ENCODE measurements at places on chromosomes 5 and 9. TPM values are rescaled to one million over a fixed set of nuclear protein-coding genes. Genes with fewer than 3 reads are reported as not detected.

GRCh38 chr5:77170-77501, 14.8 kb upstream of the PLEKHG4B start:
- no peak for DNase-seq

GRCh38 chr9:35769763-35770162, 15.7 kb upstream of the MSMP start:
- DNase-seq, result no peak

- no peak for DNase-seq
These were observed 81.4 kb downstream of the PGM5 start for GRCh38 chr9:68437785-68438184.

DNA sequence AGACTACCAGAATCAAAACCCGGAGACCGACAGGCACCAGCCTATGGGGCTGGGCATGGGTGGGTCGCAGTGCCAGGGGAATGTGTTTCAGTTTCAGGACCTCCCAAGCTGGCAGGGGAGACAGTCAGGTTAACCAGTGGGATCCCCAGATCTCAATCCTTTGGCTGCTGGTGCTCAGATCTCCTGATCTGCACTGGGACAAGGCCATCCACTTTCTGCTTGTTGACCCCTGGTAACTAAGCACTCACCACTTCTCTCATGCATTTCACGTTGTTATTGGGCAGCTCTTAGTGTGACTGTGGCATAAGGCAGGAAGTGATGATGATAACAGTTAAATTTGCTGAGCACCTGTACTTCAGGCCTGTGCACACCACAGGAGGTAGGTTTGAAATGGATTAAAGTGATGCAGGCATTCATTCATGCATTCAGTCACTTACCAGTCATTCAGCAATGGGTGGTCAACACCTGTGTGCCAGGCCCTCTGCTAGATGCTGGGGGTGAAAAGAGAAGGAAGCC, 42.1 kb upstream of the STXBP1 start:
- no peak for DNase-seq

DNA sequence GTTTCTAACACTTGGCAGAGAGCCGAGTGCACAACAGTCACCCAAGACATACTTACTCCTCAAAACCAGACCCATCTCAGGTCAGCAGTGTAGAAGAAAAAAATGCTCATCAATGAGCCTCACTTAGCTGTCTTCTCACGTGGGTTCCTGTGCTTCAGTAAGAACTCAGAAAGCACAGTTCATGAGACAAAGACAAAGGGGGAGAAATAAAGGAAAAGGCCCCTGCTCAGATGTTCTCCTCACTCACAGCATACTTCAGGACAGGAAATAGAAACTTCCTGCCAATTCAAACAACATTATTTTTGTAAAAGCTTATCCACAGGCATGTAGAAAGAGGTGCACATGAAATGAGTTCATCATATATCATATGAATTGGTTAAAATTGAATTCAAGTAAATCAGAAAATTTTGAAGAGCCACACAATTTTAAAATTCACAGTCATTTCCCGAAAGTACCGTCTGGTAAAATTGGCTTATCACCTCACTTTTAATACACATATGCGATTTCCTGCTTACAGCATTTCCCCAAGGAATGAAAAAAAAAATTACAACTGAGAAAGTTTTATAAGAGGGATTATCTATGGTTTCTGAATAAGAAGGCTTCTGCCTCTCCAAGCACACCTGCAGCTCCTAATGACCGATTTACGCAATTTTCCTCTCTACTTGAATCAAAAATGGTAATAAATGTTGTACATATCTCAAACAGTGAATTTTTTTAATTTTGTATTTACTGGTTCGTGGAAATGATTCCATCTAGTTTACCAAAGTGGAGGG, 328.3 kb downstream of the TMEM167A start:
- DNase-seq, result no peak

- no peak for DNase-seq
These were observed 206.1 kb upstream of the IRX1 start for GRCh38 chr5:3389471-3390026.

GRCh38 chr9:135046739-135047350, 40.6 kb upstream of the OLFM1 start:
- DNase-seq, result no peak

DNA sequence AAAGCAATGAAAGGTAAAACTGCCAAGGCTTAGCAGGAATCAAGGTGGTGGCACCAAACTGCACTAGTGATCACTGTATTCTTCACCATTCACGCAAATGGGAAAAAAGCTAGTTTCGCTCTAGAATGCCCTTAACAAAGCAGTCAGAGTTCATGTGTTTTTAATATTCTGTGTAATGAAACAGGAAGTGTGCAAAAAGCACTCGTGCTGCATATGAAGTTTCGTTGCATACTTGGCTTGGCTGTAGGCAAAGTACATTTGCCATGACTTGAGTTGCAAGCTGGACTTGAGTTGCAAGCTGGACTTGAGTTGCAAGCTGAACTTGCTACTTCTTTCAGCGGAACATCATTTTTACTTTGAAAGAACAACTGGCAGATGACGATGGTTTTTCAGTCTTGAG, 55.4 kb downstream of the FOXI1 start:
- DNase-seq, result no peak

DNA sequence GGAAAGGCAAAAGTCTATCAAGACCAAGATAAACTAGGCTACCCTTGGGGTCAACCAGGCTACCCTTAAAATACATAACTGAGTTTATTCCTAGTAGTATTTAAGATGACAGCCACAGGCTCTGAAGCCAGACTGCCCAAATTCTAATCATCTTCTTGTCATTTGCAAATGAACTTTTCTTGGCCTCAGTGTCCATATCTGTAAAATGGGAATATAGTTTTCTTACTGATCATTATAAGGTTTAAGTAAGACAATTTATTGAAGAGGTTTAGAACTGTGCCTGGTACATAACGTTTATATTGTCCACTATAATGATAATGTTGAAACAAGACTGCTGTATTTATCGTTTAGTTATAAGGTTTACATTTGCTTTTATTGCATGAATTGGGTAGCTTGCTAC, 112.5 kb downstream of the SLC12A2 start:
- DNase-seq, result no peak

DNA sequence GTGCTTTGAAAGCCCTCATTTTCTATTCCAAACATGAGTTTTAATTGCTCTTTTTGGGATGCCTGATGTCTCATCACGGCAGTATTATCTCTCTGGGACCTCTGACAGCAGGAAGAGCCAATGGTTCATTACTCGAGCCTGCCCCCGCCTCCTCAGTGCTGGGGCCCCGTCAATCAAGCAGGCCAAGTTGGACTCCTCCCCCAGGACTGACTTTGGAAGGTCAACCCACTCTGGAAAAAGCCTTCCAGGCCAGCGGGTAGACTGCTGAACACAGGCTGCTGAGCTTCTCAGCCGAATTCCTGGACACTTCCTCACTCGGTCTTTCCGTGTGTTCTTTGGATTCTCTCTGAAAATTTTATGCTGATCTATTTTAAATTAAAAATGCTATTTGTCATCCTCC, 9.5 kb upstream of the BARHL1 start:
- no peak for DNase-seq

DNA sequence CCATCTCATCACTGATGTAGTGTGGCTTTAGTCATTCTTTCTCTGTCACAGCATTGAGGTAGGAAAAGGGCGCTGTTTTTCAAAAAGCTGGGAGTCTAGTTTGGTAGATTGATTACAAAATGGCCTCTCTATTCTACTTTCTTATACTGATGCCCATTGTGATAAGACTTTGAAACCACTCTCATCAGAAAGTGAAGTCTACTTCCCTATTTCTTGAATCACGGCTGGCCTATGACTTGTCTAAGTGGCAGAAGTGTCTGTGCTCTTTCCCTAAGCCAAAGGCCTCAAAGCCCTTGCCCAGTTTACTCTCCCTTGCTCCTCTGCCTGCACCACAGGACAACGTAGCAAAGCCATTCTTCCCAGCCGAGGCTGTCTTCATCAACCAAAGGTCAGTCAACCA, 83.0 kb upstream of the IL33 start:
- DNase-seq, result no peak

The PCDHA6 gene
- total RNA-seq, result 2.0 TPM

The FAM221B gene
- total RNA-seq, result not detected

The GARIN3 gene
- total RNA-seq, result not detected

The DEPDC1B gene
- total RNA-seq, result 117 TPM

The ANKRD20A1 gene
- total RNA-seq, result 3.0 TPM
